Endothelial cell of umbilical vein (primary cell): ENCODE measurements at places on chromosomes 4 and X. TPM values are rescaled to one million over a fixed set of nuclear protein-coding genes. Genes with fewer than 3 reads are reported as not detected.

The PFKFB1 gene
- 0.16 and 0.20 TPM in 2 replicates for total RNA-seq

The MAP7D2 gene
- total RNA-seq, result 0.15 and 0.18 TPM in 2 replicates

The AADAT gene
- 2.5 and 3.1 TPM in 2 replicates for total RNA-seq

The TCEAL9 gene
- 98.3 and 99.2 TPM in 2 replicates for total RNA-seq

The CT55 gene
- total RNA-seq, result not detected in 2 replicates

The TAF7L gene
- total RNA-seq, result 1.1 and 1.8 TPM in 2 replicates

GRCh38 chrX:17768997-17769396, 31.7 kb downstream of the SCML1 start:
- no peak for DNase-seq

The ERAS gene
- total RNA-seq, result not detected in 2 replicates

- DNase-seq, result no peak
Measured at GRCh38 chr4:16826406-16826910, 72.0 kb downstream of the LDB2 start.

DNA sequence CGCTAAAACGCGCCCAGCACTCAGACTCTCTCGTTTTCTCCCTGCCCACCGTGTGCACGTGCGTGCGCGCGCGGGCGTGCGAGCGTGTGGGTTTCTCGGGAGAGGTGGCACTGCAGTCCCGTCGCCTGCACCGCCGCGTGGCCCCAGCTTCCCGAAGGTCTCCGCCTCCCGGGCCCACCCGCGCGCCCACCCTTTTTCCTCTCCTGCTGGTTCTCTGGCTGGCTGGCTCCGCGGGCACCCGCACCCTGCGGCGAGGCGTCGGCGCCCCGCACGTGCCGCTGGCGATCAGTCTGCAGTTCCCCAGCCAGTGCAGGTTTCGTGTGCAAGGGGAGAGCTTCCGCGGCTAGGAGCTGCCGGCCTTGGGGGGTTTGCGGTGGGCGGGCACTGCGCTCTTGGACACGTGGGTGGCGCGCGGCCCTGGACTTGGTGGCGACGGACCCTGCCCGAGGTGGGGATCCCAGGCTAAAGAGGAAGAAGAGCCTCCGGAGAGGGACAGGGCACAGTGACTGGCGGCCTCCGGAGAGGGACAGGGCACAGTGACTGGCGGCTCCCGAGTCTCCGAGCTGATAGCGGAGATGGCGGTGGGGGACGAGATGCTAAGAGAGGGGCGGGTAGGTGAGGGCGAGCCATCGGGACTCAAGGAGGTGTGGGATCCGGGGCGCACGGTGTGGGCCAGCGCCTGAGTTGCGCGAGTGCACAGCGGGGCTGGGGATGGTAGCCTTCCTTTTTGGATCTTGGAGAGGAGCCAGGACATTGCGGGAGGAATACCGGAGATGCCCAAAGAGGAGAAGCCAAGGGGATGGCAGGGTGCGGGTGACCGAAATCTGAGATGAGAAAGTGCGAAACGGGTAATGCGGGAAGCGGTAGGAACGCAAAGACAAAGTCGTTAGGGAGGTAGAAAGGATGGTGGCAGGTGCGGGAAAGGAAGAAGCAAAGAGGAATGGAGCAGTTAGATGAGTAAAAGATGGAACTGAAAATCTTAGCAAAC, at the start of gene FAM184B:
FAM184B (minus strand) TSS at position 322 of the 988 bp plus-strand sequence. CDS start 322 bp downstream, outside the sequence.
- peak; percentile 5 for DNase-seq

GRCh38 chrX:17826609-17827496, 34.2 kb downstream of the RAI2 start:
- no peak for DNase-seq

The CLCN5 gene
- total RNA-seq, result 12.9 TPM in 2 replicates
